ENCODE measurements at places on chromosomes 3 and 15.

GRCh38 chr15:64443747-64444621 is 16.4 kb upstream of the ZNF609 start:
- peak; percentile 84 for DNase-seq

DNA sequence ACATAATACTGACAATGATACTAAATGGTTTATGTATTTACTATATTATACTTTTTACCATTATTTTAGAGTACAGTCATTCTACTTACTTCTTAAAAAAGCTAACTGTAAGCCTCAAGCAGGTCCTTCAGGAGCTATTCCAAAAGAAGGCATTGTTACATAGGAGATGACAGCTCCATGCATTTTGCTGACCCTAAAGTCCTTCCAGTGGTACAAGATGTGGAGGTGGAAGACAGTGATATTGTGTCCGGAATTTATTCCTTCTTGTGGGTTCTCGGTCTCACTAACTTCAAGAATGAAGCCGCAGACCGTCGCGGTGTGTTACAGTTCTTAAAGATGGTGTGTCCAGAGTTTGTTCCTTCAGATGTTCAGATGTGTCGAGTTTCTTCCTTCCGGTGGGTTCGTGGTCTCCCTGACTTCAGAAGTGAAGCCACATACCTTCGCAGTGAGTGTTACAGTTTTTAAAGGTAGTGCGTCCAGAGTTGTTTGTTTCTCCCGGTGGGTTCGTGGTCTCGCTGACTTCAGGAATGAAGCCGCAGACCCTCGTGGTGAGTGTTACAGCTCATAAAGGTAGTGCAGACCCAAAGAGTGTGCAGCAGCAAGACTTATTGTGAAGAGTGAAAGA is 20.9 kb downstream of the AVEN start:
- DNase-seq: no peak

DNA sequence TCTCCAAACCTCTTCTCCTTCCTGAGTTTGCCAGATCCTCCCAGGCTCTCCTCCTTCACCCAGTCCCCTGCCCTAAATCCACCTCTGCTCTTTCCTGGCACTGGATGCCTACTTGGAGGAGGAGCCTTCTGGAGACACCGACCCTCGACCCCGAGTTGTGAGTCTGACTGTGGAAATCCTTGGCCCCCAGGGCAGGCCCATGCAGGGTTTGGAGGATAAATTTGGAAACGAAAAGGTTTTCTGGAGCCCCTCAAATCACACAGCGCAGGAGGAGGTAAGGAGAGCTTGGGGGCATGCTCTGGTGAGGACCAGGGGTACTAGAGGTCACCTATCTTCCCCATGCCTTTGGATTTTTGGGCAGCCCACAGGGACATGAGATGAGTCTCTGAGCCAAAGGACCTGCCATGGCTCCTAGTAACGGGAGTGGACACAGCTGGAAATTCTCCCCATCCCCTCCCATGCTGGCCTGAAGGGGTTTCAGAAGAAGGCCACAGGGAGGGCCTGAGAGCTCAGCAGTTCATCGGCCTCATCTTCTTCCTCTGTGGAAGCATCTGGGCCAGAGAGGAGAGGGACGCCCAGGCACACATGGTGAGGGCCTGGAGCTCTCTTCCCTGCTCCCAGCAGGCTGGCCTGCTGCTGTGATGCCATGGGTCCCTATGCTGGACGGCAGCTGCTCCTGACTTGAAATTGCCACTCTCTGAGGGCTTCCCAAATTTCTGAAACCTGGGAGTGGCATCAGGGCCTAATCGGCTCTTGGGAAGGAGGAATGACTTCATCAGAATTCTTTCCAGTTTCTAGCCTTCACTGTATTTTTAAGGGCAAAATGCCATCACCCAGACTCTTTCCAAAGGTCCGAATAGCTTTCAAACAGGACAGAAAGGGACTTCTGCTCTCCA is 68.6 kb upstream of the ITGA11 start:
- DNase-seq: no peak

- DNase-seq: no peak
Measured at GRCh38 chr3:103082501-103082900, 647.7 kb downstream of the ZPLD1 start.

GRCh38 chr3:157532529-157533297 is 29.5 kb upstream of the VEPH1 start:
- DNase-seq: peak; percentile 81

- no peak for DNase-seq
Measured at GRCh38 chr3:196894557-196895295, 27.0 kb downstream of the SENP5 start.

DNA sequence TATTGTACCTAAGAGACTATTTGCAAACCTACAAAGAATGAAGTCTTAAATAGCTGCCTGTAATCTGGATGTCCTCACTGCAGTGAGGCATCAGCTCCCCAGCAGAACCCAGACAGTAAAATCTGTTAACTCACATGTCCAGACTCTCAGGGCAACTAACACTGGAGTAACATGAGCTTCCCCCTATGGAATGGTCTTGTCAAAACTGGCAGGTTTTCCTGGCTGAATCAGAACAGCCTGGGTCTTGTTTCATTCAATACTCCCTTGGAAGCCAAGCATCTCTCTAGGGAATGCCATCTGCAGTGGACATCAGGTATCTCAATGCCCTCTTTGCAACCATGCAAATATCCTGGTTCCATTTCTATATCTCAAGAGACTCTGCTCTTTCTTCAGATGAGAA is 24.4 kb downstream of the PTPN9 start:
- DNase-seq: no peak

- no peak for DNase-seq
Measured at GRCh38 chr3:157472648-157473047, 30.6 kb downstream of the VEPH1 start.

- DNase-seq: no peak
Measured at GRCh38 chr3:64741341-64741740, 53.5 kb upstream of the ADAMTS9 start.

DNA sequence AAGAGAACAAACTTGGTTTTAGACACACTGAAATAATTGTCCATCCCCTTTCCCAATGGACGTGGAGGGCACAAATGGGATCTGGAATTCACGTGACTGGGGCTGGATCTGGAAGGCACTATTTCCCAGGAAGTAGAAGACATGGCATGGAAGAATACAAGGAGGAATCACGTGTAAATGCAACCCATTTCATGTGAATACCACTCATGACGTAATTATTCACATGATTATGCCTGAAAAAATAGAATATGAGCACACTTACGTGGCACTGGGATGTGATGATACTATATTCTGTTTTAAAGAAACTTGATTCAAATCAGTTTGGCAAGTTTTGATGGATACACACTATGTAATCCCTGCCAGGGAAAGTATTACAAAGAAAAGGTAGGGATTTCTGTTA is 477.3 kb downstream of the GABRG3 start:
- DNase-seq: no peak

All from HT-29 (cell line).